Left renal pelvis (tissue), 4 donors: ENCODE measurements at places on chromosomes 6 and 20. TPM values are rescaled to one million over a fixed set of nuclear protein-coding genes. Genes with fewer than 3 reads are reported as not detected.

- DNase-seq: no peak
Measured at GRCh38 chr20:32562495-32562911, 22.6 kb downstream of the NOL4L start.

GRCh38 chr20:16424780-16425179 lies 148.5 kb downstream of the KIF16B start:
- DNase-seq: no peak

DNA sequence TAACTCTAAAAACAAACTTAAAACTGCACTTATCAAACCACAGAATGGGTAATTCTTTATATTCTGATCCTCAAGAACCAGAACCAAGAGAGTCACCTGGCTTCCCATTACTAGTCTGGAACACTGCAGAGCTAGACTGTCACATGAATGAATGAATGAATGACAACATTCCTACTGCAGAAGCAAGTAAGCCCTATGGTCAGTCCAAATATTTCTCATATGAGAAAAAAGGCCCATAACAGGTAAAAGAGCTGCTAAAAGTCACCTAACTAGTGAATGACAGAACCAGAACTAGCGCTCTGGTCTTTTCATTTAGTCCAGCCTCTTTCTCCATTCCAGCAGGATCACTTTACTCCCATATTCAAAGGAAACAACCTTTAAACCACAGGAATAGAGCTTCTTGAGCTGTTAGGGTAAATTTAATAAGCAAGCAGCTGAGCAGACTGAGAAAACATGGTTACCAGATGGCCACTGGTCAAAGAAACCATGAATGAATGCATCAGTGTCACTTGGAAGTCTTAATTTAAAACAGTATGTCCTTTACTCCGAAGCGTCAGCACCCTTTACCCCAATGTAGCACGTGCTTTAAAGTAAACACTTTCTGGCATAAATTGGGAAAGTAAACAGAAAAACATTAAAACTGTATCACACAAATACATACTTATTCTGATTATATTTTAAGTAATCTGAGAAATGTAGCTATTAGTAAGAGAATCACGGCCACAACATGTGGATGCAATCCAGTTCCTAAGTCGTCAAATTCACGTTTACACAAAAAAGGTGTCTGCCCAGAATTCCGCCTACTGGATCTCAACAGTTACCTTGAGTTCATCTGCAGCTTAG lies 1.4 kb downstream of the PREP start:
- no peak for DNase-seq

DNA sequence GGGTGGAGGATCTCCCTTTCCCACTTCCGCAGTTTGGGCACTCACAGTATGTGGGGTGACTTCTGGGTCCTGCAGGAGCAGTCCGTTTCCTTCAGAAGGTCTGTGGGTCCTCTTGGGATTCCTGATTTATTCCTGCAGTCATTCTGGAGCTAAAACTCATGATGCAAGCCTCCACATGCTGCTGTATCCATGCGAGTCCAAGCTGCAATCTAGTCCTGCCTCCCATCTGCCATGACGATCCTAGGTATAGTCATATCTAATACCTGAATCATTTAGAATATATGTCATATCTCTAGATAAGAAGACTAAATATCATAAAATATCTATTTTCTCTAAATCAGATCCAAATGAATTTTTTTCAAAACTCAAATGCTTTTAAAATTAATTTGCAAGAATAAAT lies 103.4 kb upstream of the AHI1 start:
- DNase-seq: no peak

The FBXO5 gene
- 27.4 TPM for polyA plus RNA-seq

The KHDC1L gene
- not detected for polyA plus RNA-seq

The OR2H1 gene
- polyA plus RNA-seq: not detected

DNA sequence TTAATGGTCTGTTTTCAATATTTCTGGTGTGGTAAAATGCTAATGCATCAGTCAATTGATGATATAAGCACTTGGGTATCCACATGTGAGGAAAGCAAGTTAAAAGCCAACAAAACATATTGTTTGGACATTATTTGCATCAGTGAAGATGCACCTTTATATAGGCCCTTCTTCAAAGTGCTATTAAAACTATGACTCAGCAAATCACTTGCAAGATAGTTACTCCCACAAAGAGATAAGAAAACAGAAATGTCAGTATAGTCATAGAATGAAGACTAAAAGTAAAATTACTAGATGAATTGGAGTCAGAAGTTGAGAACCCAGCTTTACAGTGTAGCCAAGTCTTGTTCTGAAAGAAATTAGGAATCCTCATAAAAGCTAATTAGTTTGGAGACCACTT lies 14.6 kb upstream of the GRM1 start:
- no peak for DNase-seq

The TXNDC5 gene
- polyA plus RNA-seq: 204 TPM

DNA sequence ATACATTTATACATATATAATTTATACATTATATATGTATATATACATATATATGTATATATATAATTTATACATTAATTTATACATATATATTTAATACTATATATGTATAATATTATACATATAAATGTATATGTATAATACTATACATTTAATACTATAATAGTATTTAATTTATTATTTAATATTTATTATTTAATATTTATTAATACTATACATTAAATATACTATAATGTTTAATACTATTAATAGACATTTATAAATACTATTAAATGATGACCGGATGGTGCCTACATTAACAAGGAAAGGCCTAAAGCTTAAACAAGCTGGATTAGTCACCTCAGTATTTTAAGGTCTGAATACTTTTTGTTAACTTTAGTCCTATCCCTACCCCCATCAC lies 145.9 kb upstream of the HTR1E start:
- DNase-seq: no peak

DNA sequence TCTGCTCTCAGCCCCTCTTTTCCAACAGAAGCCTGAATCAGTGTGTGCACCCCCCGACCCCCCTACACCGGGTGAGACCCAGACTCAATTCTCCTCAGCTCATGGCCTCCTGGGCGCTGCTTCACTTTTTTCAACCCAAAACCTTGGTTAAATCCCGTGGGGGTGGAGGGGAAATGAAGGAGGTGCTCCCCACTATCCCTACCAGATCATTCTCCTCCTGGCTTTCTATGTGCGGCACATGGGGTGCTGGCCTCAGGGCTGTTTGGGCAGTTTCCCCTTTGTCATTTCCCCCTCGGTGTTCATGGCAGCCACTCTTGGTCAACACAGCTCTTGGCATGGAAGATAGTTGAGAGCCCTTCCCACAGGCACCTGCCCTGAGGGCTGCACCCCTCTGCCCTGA lies 4.6 kb downstream of the CST4 start:
- no peak for DNase-seq

- no peak for DNase-seq
Measured at GRCh38 chr6:89467437-89467836, 34.5 kb downstream of the ANKRD6 start.

DNA sequence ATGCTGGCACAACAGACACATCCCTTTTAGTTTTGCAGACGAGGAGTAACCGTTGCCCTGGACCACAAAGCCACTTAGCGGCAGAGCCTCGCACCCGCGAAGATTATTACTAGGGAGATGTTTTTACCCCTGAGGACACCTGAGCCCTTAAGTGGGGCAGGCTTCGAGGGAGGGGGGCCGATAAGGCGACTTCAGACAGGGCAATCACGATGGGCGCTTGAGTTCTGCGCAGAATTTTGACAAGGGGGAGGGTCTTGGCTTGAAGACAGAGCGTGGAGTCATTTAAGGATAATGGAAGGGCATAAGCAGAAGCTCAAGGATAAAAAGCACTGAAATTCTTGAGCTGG lies 650 bp upstream of the TTK start:
- no peak for DNase-seq

The ARFGEF3 gene
- 5.7 TPM for polyA plus RNA-seq

DNA sequence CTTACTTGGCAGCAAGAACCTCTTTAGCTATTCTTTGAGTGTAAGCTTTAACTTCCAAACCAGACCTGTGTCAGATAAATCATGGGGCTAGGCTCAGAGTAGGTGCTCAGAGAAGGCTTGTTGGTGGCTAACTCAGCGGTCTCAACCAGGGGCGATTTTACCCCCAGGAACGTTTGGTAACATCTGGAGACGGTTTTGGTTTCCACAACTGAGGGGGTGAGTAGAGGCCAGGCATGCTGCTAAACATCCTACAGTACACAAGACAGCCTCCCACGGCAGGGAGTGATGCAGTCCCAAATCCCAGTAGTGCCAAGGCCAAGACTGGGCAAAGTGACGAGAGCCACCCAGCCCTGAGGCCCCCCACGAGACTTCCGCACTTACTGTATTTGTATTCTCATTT lies 59.2 kb downstream of the RAB44 start:
- DNase-seq: no peak

The CST2 gene
- polyA plus RNA-seq: not detected

The SRC gene
- 77.9 TPM for polyA plus RNA-seq

DNA sequence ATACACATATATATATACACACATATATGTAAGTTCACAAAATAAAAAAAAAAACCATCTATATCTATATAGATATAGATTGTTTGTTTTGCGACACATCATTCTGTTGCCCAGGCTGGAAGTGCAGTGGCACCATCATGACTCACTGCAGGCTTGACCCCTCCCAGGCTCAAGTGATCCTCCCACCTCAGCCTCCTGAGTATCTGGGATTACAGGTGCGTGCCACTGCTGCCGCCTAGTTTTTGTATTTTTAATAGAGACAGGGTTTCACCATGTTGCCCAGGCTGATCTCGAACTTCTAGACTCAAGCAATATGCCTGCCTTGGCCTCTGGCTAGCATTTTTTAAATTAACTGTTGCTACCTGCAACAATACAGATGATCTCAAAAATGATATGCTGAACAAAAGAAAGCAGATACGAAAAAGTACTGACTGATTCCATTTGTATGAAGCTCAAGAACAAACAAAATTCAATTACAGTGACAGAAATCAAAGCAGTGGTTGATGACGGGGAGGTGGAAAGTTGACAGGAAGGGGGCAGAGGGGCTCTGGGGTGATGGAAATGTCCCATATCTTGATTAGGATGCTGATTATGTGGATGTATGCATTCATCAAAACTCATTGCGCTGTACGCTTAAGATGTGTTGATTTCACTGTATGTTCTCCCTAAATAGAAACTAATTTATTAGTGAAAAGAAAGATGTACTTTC lies 49.6 kb downstream of the ATXN1 start:
- DNase-seq: no peak

DNA sequence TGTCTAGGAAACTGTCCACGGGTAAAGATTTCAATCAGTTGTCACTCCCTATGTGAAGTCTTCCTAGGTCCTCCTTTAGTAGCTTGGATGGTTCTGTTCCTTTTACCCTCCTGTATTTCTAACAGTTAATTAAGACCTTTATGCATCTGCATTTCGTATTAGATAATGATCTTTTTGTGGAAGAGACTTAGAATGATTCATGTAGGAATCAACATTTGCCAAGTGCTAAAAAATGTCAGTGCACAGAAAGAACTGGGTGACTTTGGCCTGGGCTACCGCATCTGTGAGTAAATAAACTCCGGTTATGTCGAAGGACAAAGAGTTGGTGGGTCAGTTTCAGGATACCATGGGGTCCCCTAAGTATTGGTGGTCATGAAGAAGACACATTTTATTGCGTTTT lies 918.0 kb downstream of the TFAP2A start:
- DNase-seq: no peak

The PCED1A gene
- 51.6 TPM for polyA plus RNA-seq

DNA sequence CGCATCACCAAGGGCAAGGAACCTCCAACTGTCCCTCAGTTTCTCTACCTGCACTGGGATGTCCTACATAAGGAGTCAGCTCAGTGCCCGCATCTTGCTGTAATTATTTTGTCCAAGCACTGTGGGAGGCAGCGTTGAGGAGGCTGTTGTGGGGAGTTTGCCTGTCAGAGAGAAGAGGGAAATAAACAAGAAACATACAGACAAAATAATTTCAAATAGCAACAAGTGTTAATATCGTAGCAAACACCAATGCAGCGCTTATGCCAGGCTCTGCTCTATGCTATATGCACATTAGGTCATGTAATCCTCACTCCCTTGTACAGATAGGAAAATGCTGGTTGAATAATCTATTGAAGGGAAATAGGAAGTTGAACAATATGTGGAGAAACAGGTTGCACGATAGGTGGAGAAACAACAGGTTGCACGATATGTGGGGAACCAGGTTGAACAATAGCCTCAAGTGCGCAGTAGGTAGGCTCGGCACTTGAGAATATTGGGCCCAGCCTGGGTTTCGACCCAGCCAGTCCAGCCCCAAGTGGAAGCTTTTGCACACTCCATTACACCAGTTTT lies 91.2 kb upstream of the SIRPA start:
- no peak for DNase-seq

DNA sequence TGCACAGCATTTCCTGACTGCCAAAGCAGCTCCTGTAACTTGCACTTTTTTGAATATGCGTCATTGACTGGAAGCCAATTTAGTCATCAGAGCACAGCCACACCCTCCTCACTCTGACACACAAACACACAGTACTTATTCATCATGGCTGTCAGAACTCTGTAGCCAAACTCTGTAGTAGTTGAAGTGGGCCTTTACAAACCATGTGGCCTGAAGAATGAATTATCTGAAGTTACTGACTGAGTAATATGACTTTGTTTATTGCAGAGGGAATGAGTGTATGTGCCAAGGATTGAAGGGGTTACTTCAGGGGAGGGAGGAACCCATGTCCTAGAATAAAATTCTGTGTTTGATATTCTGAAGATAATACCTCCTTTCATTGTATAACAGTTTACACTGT lies 102.7 kb downstream of the FIG4 start:
- DNase-seq: no peak

GRCh38 chr6:20205722-20206161 lies 6.5 kb downstream of the MBOAT1 start:
- DNase-seq: no peak

DNA sequence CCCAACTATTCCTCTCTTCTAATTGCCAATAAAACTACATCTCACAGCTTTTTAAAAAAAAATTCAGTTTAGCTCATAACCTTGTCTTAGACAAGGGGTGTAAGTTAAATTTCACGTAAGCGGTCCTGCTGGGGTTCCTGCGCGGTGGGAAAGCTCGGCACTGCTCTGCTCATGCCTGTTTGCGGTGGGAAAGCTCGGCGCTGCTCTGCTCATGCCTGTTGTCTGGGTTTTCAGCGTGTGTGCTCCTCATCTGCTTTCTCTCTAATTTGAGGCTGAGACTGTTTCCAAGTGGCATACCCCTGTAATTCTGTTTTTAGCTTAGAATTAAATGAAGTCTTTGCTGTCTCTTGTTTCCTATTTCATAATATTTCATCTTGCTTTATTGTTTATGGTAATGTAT lies 18.6 kb downstream of the ARID1B start:
- no peak for DNase-seq

The BHLHE23 gene
- polyA plus RNA-seq: not detected

GRCh38 chr6:10278746-10279145 lies 136.1 kb downstream of the TFAP2A start:
- no peak for DNase-seq

The IL17A gene
- not detected for polyA plus RNA-seq

DNA sequence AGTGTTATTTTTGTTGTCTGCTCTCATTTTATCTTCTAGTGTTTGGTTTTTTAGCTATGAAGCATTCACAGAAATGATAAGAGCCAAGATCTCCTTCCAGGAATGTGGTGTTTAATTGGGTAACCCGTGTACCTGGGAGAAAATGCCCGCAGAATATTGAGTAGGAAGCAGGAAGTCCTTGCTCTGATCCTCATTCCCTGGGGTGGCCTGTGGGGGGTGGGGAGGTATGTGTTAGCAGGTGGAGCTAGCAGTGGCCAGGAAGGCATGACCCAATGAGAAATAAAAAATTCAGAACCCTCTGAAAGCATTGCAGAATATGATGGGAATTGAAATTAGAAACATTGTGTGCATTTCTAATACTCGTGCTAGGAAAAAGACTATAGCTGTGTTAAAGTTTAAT lies 100.8 kb downstream of the DTD1 start:
- no peak for DNase-seq
